ENCODE measurements at places on chromosomes 16 and 17.

DNA sequence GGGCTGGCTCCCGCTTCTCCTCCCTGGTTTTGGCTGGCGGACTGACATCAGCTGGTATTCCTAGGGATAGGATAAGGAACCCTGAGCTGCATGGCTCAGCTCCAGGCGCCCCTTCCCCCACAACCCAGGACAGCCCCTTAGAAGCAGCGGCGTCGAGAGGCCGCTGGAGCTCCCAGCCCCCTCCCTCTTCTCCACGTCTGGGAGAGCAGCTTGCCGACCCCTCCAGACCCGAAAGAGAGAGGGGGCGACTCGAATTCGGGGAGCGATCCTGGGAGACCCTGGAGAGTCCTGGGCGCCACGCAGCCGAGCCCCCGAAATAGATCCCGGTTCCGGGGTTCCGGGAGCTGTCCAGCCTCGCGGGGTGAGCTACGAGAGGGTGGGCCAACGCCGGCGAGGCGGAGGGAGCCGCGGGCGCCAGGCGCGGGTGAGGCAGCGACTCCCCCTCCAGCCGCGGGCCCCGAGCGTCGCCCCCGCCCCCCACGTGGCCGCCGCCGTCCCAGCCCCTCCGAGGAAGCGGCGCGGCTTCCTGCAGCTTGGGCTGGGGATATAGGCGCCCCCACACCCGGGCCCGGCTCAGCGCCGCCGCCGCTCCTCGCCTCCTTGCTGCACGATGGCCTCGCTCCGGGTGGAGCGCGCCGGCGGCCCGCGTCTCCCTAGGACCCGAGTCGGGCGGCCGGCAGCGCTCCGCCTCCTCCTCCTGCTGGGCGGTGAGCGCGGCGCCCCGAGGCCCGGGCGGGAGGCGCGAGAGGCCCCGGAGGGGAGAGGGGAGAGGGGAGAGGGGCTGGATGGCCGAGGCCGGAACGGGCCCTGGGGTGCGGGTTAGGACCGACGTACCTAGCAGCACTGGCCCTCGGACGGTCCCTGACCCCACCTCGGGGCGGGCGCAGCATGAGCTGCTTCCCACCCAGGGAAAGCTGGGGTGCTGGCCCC, at the start of gene RAMP2:
RAMP2 (plus strand) TSS at position 576 of the 930 bp plus-strand sequence; CDS start at position 611, 35 bp downstream.
- DNase-seq = no peak

GRCh38 chr16:31149894-31150890, at the start of gene PRSS36:
Gene PRSS36, minus strand, starts transcription at chr16:31150066. Its CDS starts 31 bp downstream, at chr16:31150035.
- no peak for DNase-seq

DNA sequence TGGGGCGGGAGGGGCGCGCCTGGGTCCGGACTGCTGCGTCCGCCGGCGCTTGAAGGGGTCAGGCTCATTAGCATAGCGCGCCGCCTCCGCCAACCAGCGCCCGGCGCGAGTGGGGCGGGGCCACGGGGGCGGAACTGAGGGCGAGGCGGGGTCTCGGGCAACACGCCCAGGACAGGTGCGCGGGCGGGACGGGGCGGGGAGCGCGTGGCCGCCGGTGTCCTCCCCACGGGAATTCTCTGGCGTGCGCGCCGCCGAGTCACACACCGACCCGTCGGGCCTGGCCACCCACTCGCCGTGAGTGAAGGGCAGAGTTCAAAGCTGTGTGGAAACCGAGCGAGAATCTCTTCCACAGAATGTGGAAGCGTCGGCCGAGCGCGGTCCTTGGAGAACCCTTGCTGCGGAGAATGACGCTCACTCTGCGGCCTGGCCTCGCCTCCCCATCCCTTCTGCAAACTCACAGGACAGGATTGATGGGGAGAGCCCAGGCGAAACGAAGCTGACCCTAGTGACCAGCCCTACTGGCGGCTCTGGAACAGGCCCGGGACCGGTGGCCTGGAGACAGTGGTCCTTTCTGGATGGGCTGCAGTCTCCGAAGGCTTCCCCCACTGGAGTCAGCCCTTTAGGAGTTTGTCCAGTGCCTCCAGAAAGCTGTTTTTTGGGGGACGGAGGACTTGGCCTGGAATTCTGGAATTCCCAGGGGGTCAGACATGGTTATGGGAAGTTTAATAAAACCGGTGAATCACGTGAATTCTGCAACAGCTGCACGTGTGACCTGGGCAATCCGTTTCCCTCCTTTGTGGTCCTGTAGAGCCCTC, at the start of gene SNAI3:
SNAI3 (minus strand) TSS at position 69 of the 815 bp plus-strand sequence. CDS start 101 bp downstream, outside the sequence.
- DNase-seq = peak; percentile 95

GRCh38 chr17:58279016-58279711, 1.6 kb downstream of the MPO start:
- no peak for DNase-seq

GRCh38 chr17:45114117-45114932, 18.0 kb downstream of the PLCD3 start:
- no peak for DNase-seq

DNA sequence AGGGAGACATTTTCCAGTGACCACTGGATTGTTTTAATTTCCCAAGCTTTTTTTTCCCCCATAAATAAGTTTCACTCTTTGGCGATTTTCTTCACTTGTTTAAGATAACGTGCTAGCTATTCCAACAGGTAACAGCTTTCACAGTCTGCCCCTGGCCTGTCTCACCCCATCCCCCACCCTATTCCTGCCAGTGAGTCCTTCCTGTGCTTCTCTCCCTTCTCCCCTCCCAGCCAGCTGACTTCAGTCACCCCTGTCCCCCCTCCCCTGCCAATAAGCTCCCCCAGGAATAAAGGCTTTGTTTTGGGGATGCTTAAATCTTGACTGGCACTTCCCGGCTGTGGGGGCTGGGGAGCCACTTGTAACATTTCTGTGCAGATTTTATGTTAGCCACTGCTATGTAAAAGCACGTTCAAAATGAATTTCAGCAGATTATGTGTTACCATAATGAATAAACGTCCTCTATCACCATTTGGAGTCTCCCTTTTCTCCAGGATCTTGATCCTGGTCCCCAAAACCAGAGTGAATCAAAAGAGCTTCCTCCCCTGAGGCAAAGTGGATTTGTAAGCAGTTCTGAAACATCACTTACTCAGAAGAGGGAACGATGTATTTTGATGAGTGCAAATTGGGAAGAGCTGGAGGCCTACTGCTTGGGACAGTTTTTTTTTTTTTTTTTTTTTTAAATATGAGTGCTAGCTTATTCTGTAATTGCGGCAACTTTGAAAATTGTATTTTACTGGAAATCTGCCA, 58.2 kb downstream of the IGF2BP1 start:
- DNase-seq = no peak

- DNase-seq = no peak
Measured at GRCh38 chr17:75516619-75517296, 430 bp downstream of the TSEN54 start.

DNA sequence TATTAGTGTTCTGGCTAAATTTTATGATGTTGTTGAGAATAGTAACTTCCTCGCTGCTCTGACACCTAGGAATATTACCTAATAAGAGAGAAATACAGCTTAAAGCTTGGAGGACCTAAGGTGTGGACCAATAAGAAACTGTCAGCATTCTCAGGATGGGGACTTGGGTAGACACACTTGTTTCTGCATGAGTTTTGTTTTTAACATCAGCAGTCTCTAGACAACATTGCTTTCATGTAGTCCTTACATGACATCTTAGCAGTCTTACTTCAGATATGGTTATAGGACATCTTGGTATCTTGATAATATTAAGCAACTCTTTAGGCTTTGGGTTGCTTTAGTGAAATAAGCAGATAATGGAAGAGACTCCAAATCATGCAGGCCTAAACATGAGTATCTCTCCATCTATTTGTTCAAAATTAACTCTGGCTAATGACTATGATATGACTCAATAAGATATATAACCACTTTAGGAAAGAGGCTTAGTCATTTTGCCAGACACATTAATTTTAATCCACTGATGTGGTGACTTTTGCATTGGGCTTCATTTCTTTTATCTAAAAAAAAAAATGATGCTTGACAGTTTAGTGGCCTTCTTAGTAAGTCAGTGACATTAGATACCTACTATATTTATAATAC, 84.5 kb downstream of the WNT3 start:
- no peak for DNase-seq

GRCh38 chr17:19348081-19348650, 14.4 kb downstream of the B9D1 start:
- DNase-seq = peak; percentile 25

- no peak for DNase-seq
Measured at GRCh38 chr17:2880050-2880449, 83.8 kb downstream of the RAP1GAP2 start.

- no peak for DNase-seq
Measured at GRCh38 chr16:71893888-71894228, 1.5 kb upstream of the IST1 start.

GRCh38 chr17:72804949-72805707, 287.4 kb downstream of the SLC39A11 start:
- no peak for DNase-seq

GRCh38 chr17:3827124-3827773, 18.8 kb downstream of the NCBP3 start:
- peak; percentile 69 for DNase-seq

- no peak for DNase-seq
Measured at GRCh38 chr17:39150104-39150634, 1.3 kb downstream of the PLXDC1 start.

GRCh38 chr17:81097943-81098308, 63.0 kb downstream of the BAIAP2 start:
- peak; percentile 34 for DNase-seq

DNA sequence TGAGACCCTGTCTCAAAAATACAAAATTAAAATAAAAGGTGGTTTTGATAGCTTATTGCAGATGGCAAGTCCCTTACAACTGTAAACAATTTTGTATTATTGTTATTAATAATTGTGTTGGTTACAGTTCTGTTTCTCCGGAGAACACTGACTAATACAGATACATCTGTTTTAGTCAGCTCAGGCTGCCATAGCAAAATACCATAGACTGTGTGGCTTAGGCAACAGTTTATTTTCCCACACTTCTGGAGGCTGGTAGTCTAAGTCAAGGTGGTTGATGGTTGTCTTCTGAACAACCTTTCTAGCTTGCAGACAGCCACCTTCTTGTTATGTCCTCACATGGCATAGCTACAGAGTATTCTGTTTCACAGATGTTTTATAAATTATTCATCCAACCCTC, 14.2 kb upstream of the IL21R start:
- DNase-seq = peak; percentile 4

DNA sequence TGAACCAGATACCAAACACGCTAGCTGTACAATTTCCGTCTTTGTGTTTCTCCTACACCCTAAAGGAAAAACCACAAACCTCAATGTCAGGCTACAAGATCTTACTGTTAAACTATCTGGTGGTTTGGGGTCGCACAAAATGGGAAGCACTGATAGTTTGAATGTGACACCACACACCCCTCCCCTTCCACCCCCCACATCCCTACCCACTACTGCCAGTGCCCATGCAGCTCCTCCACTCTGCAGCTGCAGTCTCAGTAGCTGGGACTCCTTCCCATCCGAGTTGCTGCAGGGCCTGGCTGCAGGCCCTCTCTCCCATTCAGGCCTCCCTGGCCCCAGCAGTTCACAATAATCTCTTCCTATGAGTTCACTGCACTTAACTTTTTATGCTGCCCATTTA, 18.4 kb downstream of the TRAP1 start:
- no peak for DNase-seq

GRCh38 chr17:63834431-63835166, 7.1 kb upstream of the FTSJ3 start:
- DNase-seq = no peak

GRCh38 chr16:53099318-53100130, 44.7 kb downstream of the CHD9 start:
- DNase-seq = peak; percentile 95

DNA sequence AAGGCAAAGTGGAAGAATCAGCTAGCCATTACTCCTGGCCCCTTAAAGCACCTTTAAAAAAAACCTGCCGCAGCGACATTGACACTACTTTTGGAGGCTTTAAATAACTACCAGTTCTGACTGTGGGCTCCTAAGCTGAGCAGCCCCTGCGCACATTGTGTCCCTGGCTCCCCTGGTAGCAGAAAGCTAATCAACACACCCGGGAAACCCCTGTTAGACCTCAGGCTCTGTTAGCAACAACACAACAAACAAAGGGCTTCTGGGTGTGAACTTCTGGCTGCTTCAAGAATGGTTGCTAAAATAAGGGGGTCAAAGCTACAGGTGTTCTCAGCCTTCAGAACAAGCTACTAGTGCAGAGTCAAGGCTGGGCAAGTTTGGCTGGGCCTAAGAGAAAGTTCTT, 83.6 kb downstream of the TMEM100 start:
- no peak for DNase-seq

DNA sequence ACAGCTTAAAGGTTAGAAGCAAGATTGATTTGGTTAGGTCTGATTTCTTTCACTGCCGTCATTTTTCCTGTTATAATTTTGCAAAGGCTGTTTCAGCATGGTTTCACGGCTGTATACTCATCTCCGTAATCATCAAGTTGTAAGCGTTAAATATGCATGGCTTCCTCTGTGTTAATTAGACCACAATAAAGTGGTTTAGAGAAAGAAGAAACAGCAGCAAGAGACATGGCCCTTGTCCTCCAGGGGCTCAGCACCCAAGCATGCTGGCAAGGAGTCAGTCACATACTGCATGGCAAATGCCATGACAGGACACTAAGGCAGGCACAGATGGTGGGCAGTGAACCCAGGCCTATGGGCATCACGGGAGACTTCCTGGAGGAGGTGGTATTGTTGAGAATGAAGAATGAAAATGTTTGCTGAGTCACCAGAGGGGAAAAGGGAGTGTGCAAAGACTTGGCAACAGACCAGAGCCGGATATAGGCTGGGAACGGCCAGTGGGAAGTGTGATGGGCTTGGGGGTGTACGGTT, 61.4 kb upstream of the PLCG2 start:
- no peak for DNase-seq

DNA sequence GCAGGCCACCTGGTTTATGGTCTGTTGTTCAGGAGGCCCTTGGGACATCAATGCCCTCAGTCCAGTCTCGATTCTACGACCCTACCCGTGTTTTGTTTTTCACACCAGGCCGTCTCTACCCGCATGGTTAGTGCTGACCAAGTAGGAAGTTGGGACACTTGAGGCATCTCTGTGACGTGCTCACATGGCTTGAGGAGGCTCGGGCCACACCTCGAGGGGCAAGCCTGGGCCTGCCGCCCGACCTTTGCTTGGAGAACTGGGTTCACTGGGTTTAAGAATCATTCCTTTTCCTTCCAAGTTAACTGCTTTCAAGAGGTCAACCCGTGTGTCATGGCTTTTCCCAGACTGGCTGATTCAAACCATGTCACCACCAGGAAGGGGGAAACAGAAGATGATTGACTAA, 86.8 kb downstream of the CMIP start:
- peak; percentile 50 for DNase-seq

- DNase-seq = no peak
Measured at GRCh38 chr16:86783636-86784626, 205.6 kb downstream of the FOXL1 start.

- DNase-seq = no peak
Measured at GRCh38 chr17:66920435-66920834, 44.1 kb upstream of the CACNG4 start.

Data from colonic mucosa (tissue), 4 donors.